ENCODE measurements at places on chromosomes 12 and 14.

- no peak for DNase-seq
Measured at GRCh38 chr12:43318021-43318420, 234.0 kb downstream of the ADAMTS20 start.

DNA sequence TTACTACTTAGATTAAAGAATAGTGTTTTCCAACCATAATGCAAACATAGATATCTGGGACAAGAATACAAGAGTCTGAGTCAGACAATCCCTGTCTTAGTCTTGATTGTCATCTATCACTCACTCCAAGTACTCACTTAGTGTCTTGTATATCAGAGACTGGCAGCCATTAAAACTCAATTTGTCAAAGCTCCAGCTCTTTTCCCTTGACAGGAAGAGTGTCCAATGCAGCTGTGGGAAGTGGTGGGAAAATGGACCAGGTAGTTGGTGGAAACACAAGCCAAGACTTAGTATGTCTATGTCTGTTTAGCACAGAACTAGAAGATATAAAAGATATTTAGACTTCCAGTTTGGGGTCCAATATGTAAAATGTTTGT is 271.6 kb upstream of the CLEC14A start:
- no peak for DNase-seq

- peak; percentile 46 for DNase-seq
Measured at GRCh38 chr12:106301241-106301610, 1.3 kb upstream of the TCP11L2 start.

GRCh38 chr12:62256408-62257096 is 3.7 kb upstream of the USP15 start:
- DNase-seq: no peak

Measured in fibroblast of skin of abdomen (primary cell).